Fibroblast of skin of right quadriceps (primary cell): ENCODE measurements at places on chromosomes 4 and X.

GRCh38 chr4:89001647-89002445 lies 55.1 kb downstream of the FAM13A start:
- no peak for DNase-seq

DNA sequence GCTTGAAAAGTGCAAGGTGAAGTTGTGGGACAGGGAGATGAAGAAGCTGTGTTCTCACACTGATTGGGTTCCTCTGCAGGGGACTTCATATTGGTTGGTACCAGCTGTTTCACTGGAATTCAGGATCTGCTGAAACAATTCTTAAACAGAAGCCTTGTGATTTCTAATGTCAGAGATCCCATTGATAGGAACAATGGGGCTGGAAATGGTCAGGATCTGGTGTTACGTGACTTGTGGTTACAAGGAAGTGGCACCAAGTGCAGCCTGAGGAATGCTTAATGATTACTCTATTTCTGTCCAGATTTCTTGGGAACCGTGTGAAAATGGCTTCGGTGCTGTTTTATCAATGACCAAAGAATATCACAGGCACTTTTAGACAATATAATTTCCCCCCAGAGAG lies 68.1 kb downstream of the MOSPD2 start:
- DNase-seq, result no peak

DNA sequence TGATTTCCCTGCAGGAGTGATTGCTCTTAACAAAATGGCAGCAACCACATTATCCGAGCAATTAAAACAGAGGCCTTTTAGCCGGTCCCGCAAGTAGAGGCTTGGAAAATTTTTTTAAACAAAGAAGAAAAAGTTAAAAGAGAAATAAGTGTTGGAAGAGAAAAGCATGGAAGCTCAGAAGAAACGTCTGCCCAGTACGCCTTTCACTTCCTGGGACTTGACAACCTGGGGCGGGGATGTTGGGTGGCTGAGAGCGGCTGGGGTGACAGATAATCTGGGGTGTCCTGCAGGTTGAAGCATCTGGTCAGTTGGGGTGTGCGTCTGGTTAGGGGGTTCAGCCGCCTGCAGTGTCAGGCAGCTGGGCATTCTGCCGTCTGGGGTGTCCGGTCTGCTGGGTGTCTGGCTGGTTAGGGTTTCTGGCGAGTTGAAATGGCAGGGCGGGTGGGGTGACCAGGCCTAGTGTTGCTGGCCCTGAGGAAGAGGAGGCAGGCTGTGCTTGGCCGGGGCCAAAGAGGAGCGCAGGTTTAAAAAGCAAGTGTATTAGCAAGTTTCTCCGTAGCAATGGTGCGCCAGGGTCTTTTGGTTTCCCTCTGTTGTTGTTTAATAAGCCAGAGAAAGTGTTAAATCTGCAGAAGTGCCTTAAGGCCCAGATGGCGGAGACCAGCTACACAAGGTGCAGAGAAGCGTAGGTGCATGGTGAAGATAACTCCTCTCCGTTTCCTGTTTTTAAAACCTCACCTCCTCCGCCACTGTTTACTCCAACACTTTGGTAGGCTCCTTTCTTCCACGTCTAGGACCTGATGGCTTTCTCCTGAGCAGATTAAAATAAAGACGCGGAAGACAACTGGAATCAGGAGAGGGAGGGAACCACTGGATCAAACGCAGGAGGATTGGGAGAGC lies 5.6 kb downstream of the HAND2 start:
- no peak for DNase-seq

GRCh38 chr4:175790083-175790482 lies 22.0 kb downstream of the GPM6A start:
- DNase-seq, result no peak

DNA sequence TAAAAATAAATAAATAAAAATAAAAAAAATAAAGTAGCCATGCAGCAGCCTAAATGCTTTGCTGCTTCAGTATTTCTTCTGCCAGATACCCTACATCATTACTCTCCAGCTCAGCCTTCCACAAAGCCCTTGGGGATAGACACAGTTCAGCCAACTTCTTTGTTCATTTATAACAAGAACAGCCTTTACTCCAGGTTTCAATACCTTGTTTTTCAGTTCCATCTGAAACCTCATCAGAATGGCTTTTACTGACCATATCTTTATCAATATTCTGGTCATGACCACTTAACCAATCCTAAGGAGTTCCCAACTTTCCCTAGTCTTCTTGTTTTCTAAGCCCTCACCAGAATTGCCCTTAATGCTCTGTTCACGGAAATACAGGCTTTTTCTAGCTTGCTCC lies 128.3 kb upstream of the MED14 start:
- DNase-seq, result no peak
